ENCODE measurements at places on chromosomes 2 and 18.

GRCh38 chr18:9814431-9814830, 71.3 kb upstream of the TXNDC2 start:
- no peak for DNase-seq

DNA sequence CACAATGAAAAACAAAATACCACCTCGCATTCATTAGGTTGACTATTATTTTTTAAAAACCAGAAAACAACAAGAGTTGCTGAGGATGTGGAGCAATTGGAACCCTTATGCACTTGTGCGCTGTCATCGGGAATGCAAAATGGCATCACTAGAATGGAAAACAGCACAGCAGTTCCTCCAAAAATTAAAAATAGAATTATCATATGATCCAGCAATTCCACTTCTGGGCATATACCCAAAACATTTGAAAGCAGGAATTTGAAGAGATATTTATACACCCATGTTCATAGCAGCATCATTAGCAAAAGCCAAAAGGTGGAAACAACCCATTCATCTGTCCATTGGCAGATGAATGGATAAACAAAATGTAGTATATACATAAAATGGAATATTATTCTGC, 11.9 kb upstream of the NMUR1 start:
- no peak for DNase-seq

GRCh38 chr2:1806254-1806653, 61.9 kb upstream of the PXDN start:
- DNase-seq, result no peak

DNA sequence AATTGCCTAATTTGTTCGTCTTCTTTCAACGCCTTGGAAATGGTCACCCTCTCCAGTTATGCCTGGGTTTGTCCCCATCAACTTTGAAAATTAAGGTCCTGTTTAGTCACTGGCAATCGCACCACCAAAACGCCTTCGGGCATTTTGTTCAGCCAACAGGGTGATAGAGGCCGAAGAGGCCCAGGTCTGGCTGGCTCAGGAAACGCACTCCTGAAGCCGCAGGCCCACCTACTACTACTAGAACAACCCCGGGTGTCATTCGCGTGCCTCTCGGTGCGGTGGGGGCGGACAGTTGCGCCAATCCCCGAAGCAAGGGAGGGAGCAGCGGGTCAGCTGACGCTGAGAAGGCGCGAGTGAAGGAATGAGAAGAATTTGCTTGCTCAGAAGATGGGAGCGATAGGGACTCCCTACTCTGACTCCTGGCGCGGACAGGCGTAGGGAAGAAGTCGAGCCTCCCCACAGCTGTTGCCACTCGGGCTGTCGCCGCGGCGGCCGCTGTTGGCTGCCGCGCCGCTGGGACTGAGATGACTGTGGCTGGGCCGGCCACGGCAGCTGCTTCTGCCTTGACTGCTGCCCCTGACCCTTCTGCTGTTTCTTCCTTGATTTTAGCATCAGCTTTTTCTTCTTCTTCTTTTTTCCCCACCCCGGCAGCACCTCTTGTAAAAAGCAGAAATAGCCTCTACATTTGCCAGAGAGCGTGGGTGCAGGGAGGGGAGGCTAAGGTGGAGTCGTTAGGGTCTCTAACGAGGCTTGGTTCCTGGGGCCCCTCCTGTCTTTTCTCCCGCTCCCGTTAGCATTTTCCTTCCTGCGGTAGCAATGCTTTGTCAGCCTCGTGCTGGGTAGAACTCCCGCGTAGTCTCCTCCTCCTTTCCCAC, 387.6 kb downstream of the FIGN start:
- DNase-seq, result no peak

- no peak for DNase-seq
Measured at GRCh38 chr2:9703701-9704221, 73.0 kb upstream of the YWHAQ start.

GRCh38 chr18:54752185-54752584, 76.1 kb upstream of the RAB27B start:
- no peak for DNase-seq

DNA sequence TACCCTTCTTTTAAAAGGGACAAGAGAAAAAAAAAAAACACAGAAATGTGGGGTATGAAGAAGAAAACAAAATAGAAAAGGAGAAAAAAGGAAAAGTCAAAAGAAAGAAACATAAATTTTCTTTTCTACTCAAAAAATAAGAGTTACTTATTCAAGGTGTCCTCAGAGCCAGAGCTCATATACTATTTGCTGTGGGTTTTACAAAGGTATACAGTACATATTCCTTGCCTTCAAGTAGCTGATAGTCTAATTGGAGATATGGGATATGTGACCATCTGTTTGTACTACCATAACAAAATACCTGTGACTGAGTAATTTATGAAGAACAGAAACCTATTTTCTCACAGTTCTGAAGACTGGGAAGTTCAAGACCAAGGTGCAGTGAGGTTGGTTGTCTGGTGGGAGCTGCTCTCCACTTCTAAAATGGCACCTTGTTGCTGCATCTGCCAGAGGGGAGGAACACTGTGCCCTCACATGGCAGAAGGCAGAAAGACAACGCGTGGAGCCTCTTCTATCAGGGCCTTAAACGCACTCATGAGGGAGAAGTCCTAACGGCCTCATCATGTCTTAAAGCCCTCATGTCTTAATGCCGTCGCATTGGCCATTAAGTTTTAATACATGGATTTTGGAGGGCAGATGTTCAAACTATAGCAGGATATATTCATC, 33.9 kb downstream of the NBAS start:
- no peak for DNase-seq

GRCh38 chr18:47530695-47531094, 279.2 kb upstream of the SKOR2 start:
- no peak for DNase-seq

DNA sequence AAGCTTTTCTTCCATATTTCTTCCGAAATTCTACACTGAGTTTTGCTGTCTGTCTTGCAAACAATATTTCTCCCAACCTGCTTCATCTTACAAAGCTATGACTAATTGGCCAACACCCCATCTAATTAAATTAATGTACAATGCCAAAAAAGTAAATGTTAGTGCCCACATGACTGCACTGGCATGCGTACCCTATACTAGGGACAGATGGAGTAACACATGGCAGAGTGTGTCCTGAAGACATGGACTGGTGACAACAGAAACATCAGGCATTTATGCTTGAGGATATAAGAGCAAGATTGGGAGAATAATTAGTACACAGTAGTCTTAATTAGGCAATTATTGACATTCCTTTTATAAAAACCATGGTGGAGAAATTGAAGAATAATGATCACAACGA, 66.8 kb downstream of the MREG start:
- no peak for DNase-seq

DNA sequence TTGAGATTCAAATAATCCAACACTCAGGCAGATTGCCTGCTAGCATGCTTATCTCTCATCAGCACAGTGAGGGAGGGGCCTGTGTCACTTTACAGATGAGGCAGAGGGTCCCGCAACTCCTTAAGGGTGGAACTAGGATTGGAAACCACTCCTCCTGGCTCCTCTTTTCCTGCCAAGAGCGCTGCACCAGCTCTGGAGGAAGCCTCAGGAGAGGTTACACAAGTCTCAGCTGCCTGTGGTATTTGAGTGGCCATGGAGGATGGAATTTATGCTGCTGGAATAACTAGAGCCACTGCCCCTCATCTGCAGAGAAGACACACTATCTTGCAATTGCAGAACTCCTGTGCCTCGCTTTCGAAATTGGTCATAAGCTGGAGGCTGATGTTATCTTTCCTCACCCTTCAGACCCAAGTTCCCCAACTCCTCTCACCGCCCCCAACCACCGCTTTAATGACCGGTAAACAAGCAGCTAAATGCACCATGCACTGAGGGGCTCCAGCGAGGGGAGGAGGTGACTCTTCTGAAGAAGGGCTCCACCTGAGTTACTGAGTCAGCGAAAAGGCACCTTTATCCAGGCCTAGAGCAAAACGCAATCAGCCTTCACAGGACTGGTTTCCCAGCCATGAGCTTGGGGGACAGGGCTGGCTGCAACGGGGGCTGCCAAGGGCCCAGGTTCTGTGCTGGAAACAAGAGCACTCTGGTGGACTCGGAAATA, 245.8 kb downstream of the SOX11 start:
- no peak for DNase-seq

- DNase-seq, result no peak
Measured at GRCh38 chr2:233714121-233714520, 1.4 kb downstream of the UGT1A5 start.

GRCh38 chr2:46540496-46541331, 61.3 kb downstream of the TMEM247 start:
- DNase-seq, result no peak

GRCh38 chr18:11817229-11817628, 34.0 kb upstream of the CHMP1B start:
- no peak for DNase-seq

- peak; percentile 61 for DNase-seq
Measured at GRCh38 chr2:216792222-216793021, 67.4 kb downstream of the TNP1 start.

All from NCI-H2107 (cell line).